ENCODE measurements at places on chromosomes 4 and X.

GRCh38 chrX:20217906-20218305, 48.8 kb downstream of the RPS6KA3 start:
- no peak for DNase-seq

- DNase-seq = peak; percentile 84
These were observed 141.1 kb downstream of the MAML3 start for GRCh38 chr4:140012688-140013486.

GRCh38 chr4:28225689-28226353, 1365.2 kb downstream of the STIM2 start:
- no peak for DNase-seq

DNA sequence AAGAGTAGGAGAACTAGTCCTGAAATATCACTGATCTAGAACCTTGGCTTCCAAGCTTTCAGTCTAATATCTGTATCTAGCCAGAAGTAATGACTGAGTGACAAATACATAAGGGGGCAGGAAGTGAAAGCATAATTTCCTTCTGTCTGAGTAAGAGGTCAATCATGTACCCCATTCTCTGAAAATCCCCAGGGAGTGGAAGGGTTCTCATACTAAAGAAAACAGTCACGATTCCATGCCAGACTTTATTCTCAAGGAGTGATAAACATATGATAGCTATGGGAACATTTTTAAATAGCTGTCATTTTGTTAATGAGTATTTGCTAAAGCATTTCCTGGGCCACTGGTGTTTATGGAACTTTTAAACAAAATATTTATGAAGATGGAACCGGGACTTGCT, 308.5 kb downstream of the ARHGAP24 start:
- no peak for DNase-seq

GRCh38 chrX:119638725-119639471, 32.7 kb upstream of the NKRF start:
- no peak for DNase-seq

GRCh38 chrX:21645431-21645830, 12.7 kb downstream of the KLHL34 start:
- DNase-seq = no peak

- no peak for DNase-seq
These were observed 30.1 kb upstream of the TMEM154 start for GRCh38 chr4:152709675-152710438.

DNA sequence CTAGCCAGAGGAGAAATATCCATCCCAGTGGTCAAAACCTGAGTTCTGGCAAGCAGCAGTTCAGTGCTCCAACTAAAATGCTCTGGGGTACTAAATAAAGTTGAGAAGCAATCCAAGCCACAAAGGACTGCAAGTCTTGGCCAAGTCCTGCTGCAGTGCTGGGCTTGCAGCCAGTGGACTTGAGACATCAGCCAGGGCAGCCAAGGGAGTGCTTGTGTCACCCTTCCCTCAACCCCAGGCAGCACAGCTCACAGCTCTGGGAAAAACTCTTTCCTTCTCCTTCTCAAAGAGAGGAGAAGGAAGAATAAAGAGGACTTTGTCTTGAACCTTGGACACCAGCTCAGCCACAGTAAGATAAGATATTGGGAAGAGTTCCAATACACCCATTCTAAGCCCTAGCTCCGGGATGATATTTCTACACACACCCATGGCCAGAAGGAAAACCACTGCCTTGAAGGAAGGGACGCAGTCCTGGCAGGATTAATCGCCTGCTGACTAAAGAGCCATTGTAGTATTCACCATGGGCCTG, 99.8 kb downstream of the PTCHD1 start:
- DNase-seq = peak; percentile 77

DNA sequence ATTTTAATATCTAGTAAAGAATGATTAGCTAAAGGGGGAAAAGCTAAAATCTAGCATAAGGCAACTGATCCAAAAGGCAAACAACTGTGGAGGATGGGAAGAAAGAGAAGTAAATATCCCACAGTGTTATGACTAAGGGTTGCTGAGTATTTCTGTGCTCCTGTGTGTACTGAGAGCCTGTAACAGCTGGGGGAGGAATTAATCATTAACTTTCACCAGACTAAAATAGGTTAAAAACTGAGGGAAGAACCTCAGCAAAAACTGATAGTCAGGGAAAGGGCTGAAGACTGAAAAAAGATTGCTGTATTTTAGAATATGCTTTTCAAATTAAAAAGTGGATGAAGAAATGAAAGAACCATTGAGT, 365.9 kb downstream of the CXXC4 start:
- no peak for DNase-seq

DNA sequence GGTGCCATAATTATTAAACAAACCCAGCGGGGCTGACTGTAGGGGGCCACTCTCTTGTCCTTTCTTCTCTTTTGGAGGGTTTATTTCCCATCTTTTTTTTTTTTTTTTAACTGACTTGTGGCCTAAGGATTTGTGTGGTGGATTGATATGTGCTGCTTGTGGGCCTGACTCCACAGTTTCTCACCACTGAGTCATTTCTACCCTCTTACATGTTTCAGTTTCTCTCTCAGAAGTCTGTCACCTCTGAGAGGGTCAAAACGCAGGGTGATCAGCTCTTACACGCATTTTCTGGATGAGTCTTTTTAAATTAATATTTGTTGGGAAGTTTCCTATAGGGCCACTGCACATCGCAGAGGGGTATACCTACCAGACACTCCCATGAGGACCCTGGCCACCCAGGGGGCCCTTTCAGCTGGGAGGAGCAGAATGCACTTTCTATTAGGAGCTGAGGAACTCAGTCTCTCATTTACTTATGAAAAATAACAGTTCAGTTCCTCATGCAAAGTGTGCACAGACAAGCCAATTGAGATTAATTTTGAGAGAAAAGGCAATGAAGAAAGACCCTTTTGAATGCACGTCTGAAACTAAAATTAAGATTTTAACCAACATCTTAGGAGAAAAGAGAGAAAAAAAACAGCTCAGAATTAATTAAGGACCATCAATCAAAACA, 407.9 kb downstream of the TECRL start:
- no peak for DNase-seq

- no peak for DNase-seq
These were observed 43.1 kb downstream of the SYNPO2 start for GRCh38 chr4:118931786-118932185.

DNA sequence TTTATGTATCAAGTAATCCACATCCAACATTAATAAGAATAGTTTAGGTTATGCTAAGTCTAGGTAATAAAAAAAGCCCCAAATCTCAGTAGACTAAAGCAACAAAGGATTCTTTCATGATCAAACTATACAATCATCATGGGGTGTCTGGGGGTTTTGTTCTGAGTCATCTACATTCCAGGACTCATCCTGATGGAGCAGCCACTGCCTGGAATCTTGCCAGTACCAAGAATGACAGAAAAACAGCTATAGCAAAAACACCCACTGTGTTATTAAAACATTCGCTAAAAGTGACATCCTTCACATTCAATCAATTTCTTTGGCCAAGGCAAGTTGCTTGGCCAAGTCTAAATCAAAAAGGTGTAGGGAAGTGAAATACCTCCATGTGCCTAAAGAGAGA, 3.9 kb upstream of the ARHGEF38 start:
- DNase-seq = no peak

- DNase-seq = no peak
These were observed 123.3 kb downstream of the CLCN4 start for GRCh38 chrX:10280071-10280470.

- DNase-seq = no peak
These were observed 7.3 kb downstream of the GPRASP1 start for GRCh38 chrX:102658556-102658955.

DNA sequence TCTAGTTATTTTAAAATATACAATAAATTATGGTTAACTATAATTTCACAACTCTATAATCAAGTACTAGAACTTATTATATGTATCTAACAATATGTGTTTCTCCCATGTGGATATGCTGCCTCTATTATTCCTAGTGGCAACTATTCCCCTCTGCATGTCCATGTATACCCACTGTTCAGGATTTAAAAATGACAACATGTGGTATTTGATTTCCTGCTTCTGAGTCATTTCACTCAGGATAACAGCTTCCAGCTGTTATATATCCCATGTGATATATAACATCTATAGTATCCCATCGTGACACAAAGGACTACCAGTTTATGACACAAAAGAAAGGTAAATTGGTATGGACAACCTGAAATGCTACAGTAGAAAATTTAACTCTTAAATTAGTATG, 167.4 kb upstream of the TACR3 start:
- DNase-seq = no peak
